ENCODE measurements at places on chromosomes 1 and 21.

DNA sequence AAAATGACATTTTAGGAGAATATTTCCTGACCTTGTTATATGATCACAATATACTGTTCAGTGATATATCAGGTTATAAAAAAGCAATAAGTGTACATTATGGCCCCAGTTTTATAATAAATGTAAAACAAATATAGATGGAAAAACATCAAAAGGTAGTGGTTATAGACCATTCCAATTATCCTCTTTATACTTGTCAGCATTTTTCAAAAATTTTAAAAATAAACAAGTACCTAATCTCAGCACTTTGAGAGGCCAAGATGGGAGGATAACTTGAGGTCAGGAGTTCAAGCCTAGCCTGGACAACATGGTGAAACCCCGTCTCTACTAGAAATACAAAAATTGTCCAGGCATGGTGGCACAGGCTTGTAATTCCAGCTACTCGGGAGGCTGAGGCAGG lies 69.6 kb upstream of the B3GALNT2 start:
- DNase-seq, result no peak

DNA sequence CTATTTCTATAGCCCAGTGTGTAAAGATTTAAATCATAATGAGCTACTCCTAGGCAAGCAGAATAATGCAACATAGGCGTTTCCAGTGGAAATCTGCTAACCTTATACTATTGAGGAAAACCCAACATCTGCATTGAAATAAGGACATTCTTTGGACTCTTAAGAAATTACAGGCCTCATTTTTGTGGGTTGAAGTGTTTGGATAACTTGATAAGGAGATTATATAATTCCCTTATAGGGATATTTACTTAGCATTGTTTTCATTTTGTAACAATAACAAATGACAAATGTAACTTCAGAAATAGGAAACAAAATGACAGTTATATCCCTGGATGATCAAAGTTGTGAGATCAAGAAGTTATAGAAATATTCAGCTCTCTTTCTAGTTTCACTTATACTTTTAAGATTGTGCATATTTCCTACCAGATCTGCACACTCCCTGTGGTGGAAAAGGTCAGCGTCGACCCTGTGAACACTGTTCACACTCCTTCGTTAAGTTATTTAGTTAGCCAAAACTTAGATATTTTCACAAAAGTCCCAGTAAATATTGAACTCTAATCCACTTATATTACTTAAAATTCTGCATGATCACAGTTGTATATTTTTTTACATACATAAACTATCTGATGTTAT lies 284.4 kb upstream of the C1orf105 start:
- DNase-seq, result no peak

- DNase-seq, result no peak
Observed at GRCh38 chr1:8133657-8134430, 107.7 kb upstream of the ERRFI1 start.

DNA sequence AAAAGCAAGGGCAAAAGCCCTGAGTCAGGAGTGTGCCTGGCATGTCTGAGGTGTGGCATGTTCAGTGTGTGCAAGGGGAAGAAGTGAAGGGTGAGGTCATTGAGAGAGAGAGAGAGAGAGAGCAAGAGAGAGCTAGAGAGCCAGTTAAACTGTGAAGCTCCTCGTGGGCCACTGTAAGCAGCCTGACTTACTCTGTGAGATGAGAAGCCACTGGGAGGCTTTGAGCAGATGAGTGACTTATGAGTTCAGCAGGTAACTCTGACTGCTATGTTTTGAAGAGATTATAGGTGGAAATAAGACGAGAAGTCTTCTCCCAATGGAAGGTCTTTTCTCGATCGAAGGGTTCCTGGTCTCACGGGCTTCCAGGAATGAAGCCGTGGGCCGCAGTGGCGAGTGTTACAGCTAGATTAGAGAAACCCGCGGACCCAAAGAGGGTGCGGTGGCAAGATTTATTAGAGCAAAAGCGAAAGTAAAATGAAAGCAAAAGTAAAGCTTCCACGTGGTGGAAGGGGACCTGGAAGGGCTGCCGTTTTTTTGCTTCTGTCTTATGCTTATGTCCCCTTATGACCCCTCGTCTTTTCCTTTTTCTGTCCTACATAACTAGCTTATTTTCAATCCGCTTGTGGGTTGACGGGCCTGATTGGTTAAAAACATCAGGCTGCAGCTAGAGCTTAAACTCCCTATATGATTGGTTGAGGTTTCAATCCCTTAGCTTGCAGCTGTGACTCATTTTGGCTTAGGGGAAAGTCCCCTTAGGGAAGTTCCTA lies 323.1 kb upstream of the FAM78B start:
- DNase-seq, result peak; percentile 15

- DNase-seq, result no peak
Observed at GRCh38 chr1:59672851-59673572, 141.7 kb upstream of the HOOK1 start.

DNA sequence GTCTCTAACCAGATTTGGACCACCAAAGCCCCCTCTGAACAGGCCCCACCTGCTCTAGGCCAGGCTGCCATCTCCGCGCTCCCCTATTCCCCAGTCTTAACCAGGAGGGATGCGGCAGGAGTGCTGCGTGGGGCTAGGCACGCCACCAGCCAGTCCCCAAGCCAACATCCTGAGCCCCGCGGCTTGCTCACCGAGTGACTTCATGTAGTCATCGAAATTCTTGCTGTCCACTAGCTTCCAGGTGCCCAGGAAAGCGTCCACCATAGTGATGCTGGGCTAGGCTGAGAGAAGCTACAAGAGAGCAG lies 173 bp downstream of the FABP3 start:
- DNase-seq, result no peak

- no peak for DNase-seq
Observed at GRCh38 chr1:121595089-121595488, 410.3 kb downstream of the SRGAP2C start.

DNA sequence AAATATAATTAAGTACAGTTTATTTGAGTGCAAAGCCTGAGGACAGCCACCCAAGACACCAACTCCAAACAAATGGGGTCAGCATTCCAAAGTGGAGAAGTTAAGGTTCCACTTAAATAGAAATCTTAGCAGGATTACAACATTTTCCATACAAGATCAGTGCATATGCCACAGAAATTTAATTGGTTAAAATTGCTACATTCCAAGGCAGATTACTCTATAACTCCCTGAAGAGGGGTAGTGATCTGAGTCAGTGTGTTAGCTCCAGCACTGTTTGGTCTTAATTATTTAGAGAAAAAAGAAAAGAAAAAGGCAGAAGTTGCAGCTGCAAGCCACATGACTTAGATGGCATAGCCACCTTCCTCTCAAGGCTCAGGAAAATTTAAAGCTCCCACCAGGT lies 297.5 kb downstream of the HHIPL2 start:
- no peak for DNase-seq

DNA sequence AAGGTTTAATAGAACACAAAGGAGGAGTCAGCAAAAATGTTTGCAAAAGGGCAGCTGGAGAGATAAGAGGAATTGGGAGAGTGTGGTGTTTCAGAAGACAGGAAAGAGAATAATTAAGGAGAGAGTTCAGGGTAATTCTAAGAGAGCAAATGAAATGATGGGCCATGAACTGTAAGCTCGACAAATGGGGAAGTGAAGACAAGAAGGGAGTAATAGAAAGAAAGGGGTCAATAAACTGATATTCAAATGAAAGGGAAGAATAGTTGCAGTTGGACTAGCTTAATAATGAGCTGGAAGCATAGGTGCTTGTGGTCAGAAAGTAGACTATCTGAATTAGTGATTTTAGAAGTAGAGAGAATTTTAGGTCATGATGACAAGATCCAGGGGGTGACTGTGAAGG lies 15.6 kb upstream of the RNF220 start:
- no peak for DNase-seq

DNA sequence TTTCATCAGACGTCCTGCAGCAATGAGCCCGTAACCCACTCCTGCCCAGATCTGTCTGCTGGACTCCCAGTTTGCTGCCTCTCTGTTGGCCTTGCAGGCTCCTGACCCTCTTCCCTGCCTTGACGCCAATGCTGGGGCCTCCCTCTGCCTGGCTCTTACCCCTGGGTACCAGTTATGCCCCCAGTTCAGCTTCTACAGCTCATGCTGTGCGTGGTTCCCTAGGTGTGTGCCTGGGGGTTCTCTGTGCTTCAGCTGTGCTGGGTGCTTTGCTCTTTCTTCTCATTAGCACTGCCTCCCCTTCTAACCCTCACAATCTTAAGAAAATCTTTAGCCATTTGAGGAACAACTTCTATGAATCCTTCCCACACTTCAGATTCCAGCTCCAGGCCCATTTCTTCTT lies 151.4 kb downstream of the ZSCAN20 start:
- no peak for DNase-seq

- DNase-seq, result no peak
Observed at GRCh38 chr1:174005032-174005431, 17.1 kb downstream of the RC3H1 start.

GRCh38 chr1:94540440-94541245 lies 916 bp downstream of the F3 start:
- no peak for DNase-seq

GRCh38 chr21:31204801-31205200 lies 139.3 kb downstream of the TIAM1 start:
- no peak for DNase-seq

DNA sequence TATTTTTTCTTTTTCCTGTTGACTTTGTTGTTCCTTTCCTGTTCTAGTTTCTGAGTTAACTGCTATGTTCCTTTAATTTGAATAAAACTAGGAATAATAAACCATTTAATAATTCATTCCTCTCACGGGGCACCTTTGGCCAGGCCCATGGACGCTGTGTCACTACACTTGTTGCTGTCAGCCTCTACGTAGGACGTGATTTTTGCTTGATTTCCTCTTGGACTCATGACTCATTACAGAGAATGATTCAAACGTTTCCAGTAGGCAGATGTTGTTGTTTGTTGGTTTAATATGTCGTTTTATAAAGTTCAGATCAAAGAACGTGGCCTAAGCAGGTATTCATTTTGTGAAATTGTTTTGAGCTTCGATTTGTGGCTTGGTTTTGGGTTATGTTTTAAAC lies 9.1 kb upstream of the SLC19A1 start:
- DNase-seq, result no peak

DNA sequence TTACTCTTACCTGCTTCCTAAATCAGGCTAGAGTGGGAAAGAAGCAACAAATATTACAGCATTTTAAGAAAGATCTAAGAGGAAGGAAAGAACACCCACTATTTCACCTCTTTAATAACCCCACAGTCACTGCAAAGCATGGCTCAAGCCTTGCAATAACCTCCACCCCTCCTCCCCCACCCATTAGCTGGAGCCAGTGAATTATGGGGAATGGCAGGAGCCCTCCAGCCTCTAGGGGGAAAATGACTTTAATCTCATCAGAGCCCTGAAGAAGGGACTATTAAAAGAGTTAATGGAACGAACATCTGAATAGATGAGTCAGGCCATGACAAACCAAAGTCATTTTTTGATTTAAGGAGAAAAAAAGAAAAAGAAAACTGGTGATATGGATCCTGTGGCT lies 630.7 kb upstream of the PLXNA2 start:
- no peak for DNase-seq

DNA sequence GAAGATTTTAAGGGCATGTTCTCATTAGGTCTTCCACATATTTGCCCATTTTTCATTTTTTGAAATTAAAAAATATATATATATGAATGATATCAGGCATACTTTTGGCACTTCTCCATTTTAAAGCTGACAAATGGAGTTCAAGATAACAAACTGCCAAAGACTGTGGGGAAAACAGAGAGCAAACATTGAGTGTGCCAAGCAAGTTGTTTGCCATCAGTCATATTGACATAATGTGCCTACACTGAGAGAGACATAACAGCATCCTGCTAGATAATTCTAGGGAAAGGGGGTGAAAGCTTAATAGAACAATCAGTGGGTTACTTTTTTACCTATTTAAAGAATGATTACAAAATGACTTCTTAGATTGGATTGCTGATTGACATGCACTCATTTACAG lies 529.4 kb upstream of the CXADR start:
- no peak for DNase-seq

- no peak for DNase-seq
Observed at GRCh38 chr1:107877745-107878144, 87.2 kb downstream of the VAV3 start.

GRCh38 chr1:40796939-40797667 lies 13.5 kb downstream of the KCNQ4 start:
- DNase-seq, result no peak

DNA sequence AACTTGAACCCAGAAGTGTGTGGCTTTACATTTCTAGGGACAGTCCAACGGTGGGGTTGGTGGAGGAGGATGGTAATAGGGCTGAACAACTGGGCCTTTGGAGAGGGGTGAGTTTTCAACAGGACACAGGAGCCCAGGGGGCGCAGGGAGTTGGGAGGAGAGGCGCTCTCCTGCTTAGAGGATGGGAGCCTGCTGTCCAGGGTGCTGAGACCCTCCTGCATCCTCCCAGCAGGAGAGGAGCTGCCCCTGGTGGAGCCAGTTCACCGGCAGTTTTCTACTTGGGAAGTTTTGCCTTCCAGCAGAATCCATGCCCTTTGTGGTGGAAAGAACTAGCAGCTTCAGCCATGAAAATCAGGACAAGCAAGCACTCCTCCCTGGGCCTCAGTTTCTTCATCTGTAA lies 8.6 kb downstream of the KCNC4 start:
- no peak for DNase-seq

- no peak for DNase-seq
Observed at GRCh38 chr1:55399346-55399745, 184.2 kb upstream of the USP24 start.

DNA sequence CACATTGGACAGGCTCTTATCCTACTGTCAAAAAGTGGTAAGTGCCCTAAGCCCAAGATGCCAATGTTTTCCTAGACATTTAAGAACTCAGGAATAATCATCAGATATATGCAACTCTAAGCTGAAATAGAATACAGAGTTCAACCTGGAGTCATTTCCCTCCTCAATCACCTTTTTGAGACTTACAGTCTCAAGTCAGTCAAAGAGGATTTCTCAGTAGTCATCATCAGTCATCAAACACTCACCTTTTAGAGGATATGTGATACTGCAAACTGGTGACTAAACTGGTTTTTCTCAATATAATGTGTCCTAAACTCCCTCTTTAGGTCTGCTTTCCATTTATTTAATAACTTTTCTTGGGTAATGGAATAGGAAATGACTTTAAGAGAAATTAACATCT lies 145.3 kb upstream of the ADAMTS5 start:
- DNase-seq, result no peak

GRCh38 chr1:16326833-16327404 lies 25.4 kb downstream of the FBXO42 start:
- DNase-seq, result no peak

DNA sequence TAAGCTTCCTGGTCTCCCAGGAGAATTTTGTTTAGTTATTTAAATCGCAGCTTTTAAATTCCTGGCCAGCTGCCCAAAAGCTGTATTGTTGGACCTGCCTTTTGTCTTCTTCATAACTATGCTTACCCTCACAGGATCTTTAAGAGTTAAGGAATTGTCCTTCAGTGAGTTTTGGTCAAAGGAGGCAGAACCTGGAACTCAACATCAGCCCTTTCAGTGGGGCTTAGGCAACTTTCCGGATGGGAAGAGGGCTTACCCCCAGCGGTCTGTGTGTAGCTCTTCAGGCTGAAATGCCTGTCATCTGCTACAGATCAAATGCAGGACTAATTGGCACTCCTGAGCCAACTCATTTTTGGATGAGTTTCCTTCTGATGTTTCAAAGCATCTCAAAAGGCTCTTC lies 402.6 kb downstream of the SIPA1L2 start:
- no peak for DNase-seq

GRCh38 chr1:176903474-176903873 lies 261.0 kb downstream of the ASTN1 start:
- DNase-seq, result no peak

Data from stimulated activated CD8-positive, alpha-beta memory T cell treated with anti-CD3 and anti-CD28 coated beads, Interleukin-4, amount 100 ng/mL, for 4 hours (primary cell).